ENCODE measurements at places on chromosomes 2 and 18.
A peak's percentile ranks its signal among the peaks of the same experiment; 100 is the strongest.

GRCh38 chr18:79733986-79734770, 54.6 kb downstream of the CTDP1 start:
- no peak for DNase-seq

GRCh38 chr2:44295633-44296359, 20.5 kb downstream of the SLC3A1 start:
- DNase-seq, result no peak

- DNase-seq, result no peak
These were observed 406.1 kb downstream of the SLC4A3 start for GRCh38 chr2:220033546-220033945.

DNA sequence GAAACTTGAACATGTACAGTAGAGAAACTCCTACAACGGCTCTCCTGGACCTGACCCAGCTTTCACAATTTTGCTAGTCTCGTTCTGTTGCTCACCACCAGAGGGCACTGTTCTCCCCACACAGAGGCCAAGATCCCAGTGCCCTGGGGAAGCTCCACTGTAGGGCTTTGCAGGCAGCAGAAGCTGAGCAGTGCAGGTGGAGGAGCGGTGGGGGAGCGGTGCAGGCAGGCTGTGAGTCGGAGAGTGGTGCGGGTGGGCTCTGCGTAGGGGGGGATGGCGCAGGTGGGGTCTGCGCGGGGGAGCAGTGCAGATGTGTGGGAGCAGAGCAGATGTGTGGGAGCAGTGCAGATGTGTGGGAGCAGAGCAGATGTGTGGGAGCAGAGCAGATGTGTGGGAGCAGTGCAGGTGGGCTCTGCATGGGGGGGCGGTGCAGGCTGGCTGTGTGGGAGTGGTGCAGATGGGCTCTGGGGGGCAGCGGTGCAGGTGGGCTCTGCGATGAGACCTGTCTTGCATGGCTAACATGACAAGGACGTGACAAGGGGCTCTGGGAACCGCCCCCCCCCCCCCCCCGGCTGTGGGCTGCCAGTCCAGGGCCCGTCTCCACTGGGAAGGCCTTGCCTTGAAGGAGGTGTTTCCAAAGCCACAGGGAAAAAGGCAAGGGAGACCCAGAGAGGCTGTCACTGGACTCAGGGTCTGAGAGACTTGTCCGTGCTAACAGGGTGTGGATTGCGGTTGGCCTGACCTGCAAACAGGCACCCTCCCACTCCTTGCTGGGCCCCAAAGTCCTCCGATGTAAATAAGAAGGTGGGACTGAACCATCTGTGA, 7.3 kb downstream of the CYS1 start:
- peak; percentile 57 for DNase-seq

DNA sequence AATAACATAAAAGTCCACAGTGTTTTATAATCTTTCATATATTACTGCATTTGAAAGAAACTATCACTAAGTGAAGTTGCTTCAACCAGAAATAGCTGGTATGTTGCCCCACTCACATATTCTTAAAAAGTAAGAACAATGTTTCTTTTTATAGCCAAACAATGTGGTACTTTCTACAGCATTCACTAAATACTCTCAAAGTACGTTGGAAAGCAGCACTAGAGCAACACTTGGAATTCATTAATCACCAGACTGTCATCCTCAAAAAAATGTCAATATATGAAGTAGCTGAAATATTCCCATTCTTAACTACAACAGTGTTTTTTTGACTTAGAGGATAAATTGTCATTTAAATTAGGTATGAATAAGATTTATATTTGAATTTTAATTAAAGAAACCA, 32.8 kb downstream of the COBLL1 start:
- DNase-seq, result no peak

- no peak for DNase-seq
These were observed 42.0 kb upstream of the EML6 start for GRCh38 chr2:54681416-54681815.

DNA sequence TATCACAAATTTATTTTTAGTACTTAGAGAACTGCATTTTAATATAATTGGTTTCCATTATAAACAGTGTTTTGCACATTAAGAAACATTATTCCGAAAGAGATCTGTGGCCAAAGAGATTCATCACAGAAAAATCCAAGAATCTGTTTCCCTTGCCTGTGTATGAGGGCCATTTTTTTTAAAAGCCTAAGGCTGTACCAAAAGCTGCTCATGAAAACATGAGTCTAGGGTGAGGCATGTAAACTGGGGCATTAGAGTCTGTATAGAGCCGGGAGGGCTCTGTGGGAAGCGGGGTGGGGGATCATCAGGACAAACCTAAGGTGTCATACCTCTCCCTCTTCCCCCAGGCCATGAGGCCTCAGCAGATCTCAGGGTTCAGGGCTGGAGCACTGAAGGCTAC, 223.8 kb downstream of the FBXO15 start:
- no peak for DNase-seq

DNA sequence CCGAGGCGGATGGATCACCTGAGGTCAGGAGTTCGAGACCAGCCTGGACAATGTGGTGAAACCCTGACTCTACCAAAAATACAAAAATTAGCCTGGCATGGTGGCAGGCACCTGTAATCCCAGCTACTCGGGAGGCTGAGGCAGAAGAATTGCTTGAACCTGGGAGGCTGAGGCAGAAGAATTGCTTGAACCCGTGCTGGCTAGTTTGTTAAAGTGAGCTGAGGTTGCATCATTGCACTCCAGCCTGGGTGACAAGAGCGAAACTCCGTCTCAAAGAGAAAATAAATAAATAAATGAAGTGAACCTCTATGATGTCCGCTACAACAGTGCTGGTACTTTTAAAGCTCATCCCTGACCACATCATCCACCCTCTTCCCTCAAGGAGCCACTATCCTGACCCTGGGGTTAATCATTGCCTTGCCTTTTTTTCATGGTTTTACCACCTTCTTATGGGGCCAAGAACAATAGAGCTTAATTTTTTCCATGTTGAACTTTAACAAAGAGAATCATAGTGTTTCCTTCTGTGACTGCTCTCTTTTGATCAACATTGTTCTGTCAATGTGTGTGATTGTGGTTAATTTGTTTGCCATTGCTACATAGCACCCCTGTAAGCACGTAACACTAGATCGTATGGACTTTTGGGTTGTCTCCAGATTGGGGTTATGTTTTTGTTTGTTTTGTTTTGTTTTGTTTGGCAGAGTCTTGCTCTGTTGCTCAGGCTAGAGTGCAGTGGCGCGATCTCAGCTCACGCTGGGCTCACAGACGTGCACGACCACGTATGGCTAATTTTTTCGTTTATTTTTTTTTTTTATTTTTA, 17.1 kb upstream of the ATRAID start:
- DNase-seq, result no peak

DNA sequence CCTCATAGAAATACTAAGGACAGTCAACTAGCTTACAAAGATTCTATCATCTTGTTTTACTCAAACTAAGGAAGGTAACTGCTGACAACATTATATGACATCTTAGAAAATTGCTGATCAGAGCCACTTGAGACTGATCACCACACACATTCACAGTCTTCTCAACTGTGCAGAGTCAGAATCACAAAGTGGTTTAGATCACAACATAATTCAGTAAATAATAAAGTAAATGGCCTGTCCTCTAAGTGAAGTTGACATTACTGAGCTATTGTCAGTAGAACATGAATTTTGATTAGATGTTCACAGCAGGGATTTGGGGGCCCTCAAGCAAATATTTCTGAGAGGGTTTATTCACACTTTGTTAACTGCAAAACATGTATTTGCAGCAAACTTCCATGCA, 28.5 kb downstream of the NOL4 start:
- DNase-seq, result no peak

- DNase-seq, result no peak
These were observed 315.4 kb upstream of the THUMPD2 start for GRCh38 chr2:40094451-40094850.

DNA sequence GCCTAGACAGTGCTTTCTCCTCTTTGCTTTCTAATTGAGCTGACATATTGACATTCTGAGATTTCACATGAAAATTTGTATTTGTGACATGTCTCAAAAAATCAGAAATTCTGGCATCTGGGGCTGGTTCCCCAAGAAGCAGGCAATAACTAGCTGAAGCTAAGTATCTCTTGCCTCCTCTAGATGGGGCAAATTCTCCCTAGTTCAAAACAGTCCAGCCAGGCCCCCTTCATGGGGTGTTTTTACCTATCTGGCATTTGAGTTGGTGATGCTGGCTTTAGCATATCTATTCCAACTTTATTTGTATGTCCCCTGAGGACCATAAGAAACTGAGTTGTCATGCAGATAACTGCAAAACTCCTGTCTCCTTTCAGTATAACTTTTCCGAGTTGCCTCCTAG, 39.9 kb downstream of the ARHGAP15 start:
- DNase-seq, result no peak

- no peak for DNase-seq
These were observed 228.9 kb upstream of the SPOPL start for GRCh38 chr2:138272524-138273195.

- no peak for DNase-seq
These were observed 30.6 kb downstream of the CFAP221 start for GRCh38 chr2:119574864-119575263.

DNA sequence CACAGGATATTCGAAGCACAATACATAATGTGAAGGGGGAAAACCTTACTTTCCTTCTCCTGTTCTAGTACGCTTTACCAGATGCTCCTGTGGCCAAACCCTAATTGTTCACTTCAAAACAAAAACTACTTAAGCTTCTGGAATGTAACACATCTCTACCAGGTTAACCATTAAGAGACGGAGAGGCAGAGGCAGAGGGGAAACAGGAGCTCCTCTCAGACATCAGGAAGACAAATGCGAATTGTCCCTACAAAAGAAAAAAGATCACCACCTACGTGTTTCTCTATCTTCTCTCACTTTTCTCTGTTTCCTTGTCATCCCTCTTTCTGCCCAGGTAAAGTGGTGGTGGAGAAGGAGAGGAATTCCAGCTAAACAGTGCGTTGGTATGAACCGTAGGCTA, 266.8 kb downstream of the NRXN1 start:
- DNase-seq, result no peak

GRCh38 chr2:179951680-179952079, 55.4 kb downstream of the CWC22 start:
- no peak for DNase-seq

DNA sequence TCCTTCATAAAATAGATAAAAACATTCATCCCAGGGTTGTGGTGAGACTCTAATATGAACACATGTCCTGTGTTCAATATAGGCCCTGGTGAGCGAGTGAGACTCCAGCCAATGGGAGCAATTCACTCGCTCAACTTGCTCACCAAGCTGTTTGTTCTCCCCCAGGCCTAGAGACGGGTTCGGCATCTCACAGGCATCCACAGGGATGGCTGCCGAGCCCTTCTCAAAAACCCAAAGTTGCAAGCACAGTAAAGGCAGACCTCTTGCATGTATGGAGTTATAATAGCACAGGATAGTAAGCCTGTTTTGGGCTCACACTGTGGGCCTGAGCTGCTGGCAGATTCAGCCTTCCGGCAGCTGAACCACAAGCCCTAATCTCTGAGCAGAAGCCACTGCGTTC, 15.7 kb downstream of the PARD6G start:
- DNase-seq, result no peak

GRCh38 chr2:112087346-112088020, 32.4 kb downstream of the TMEM87B start:
- peak; percentile 48 for DNase-seq

DNA sequence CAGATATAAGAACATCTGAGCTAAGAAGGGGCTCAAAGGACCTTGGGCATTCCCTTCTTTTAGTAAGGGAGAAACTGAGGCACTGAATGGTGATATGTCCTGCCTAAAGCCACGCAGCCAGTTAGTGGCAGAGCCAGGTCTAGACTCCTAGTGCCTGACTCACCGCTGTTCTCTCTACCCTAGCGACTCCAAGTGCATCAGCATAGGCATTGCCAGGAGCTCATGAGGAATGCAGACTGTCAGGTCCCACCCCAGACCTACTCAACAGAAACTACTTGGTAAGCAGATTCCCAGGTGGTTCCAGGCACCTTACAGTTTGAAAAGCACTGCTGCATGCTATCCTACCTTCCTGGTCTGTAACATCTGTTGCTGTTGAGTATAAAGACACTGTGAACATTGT, 158.9 kb downstream of the MSH2 start:
- no peak for DNase-seq

- no peak for DNase-seq
These were observed 4.8 kb downstream of the NEU4 start for GRCh38 chr2:241813644-241814392.

DNA sequence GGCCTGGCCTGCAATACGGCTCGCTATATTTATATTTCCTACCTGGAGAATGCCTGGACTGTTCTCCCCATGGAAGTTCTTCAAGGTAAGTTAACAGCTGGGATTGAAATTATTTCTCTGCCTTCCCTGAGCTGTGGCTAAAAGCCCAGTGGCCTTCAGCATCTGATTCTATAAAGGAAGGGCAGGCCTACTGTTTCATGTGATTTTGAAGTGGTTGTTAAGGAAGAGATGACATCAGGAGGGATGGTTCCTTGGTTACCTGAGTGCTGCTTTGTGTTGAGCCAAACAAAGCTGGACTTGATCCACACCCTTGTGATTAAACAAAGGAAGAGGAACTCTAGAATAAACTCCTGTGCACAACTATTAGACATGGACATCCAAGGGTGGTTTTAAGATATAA, 61.6 kb downstream of the MFSD6 start:
- no peak for DNase-seq

DNA sequence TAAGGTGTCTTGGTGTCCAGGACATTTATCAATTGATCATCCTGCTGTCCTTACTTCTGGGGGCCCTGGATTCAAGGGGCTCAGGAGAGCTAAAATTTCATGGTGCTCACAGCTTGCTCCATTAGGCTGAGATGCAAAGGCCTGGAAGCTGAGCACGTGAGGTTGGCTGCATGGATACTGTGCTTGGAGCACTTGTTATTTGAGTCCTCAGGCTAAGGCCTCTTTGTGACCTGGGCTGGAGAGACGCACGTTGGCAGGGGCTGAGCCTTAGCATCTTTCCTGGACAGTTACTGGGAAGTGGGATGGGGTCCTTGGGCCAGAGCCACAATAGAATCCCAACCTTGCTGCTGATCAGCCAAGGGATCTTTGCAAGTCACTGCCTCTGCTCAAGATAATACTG, 151.2 kb upstream of the HS6ST1 start:
- no peak for DNase-seq

GRCh38 chr2:201779901-201780673, 646 bp downstream of the ALS2 start:
- no peak for DNase-seq
